Upper lobe of right lung (tissue), 1 donor: ENCODE measurements at places on chromosomes 4 and X.
A peak's percentile ranks its signal among the peaks of the same experiment; 100 is the strongest.

DNA sequence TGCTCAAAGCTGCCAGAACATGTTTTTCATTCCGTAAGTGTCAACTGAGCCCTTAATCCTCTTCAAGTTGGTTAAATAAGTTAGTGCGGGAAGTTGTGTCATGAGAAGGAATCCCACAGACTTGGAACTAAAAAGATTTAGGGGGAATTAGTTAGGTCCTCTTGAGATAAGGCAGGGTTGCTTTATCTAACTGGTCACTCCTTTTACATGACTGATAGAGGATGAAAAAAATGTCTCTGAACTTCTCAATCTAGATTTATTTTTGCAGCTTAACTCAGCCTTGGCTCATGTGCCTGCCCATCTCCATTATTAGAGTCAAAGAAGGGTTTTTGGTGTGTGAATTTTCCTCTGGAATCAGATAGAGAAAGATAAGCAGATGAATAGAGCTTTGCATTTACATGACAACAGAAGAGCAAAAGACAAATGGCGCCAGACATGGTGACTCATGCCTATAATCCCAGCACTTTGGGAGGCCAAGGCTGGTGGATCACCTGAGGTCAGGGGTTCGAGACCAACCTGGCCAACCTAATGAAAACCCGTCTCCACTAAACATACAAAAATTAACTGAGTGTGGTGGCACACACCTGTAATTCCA lies 882.9 kb downstream of the RPA4 start:
- DNase-seq = no peak

GRCh38 chr4:112318239-112319142 lies 21.3 kb downstream of the ALPK1 start:
- no peak for DNase-seq

DNA sequence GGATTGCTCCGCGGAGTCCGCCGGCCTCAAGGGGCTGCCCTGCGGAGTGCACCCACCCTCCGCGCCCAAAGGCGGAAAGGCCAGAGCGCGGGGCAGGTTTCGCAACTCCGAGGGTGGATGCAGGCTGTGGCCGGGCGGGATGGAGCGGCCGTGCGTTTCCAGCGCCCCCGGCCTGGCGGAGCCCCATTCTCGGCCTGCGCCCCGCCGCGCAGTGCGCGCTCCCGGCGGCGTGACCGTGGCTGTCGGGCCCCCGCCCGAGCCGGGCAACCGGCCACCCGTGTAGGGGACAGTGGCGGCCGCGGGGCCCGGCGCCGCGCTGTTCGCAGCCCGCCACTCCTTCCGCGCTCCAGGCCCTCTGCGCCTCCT lies 331 bp downstream of the SETD7 start:
- DNase-seq = peak; percentile 87

GRCh38 chr4:105990933-105991332 lies 95.7 kb downstream of the NPNT start:
- DNase-seq = peak; percentile 78

DNA sequence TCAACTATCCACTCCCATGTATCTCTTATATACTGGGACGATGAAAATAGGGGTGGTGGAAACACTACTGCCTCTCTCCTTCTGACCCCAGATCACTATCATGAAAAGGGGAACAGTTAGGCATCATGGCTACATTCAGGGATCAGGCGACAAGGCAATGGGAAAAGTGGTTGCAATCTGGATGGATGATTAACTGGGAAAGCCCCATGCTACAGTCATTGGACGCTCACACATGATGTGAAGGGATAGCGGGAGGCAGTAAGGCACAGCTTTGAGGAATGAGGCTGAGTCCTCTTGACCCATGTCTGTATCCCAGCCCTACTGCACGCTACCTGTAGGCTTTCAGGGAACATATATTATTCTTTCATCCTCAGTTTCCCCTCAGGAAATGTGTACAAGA lies 10.2 kb downstream of the GASK1B start:
- no peak for DNase-seq

- no peak for DNase-seq
Observed at GRCh38 chrX:153608806-153609205, 9.9 kb upstream of the CCNQ start.

- no peak for DNase-seq
Observed at GRCh38 chr4:39544580-39545315, 17.5 kb upstream of the UGDH start.

GRCh38 chrX:15430584-15430983 lies 46.4 kb upstream of the VEGFD start:
- DNase-seq = no peak

GRCh38 chr4:76385974-76386373 lies 35.0 kb downstream of the CCDC158 start:
- DNase-seq = no peak

- no peak for DNase-seq
Observed at GRCh38 chr4:87540146-87541058, 11.2 kb upstream of the SPARCL1 start.

GRCh38 chrX:145405012-145405411 lies 157.7 kb downstream of the SPANXN1 start:
- DNase-seq = no peak

- DNase-seq = no peak
Observed at GRCh38 chr4:1031956-1032795, 20.8 kb downstream of the FGFRL1 start.

- DNase-seq = no peak
Observed at GRCh38 chr4:168021666-168022065, 70.7 kb upstream of the ANXA10 start.

GRCh38 chr4:176149680-176150355 lies 45.6 kb downstream of the SPATA4 start:
- no peak for DNase-seq

- no peak for DNase-seq
Observed at GRCh38 chr4:39834269-39834668, 136.3 kb downstream of the UBE2K start.

GRCh38 chr4:10095296-10095991 lies 21.2 kb downstream of the WDR1 start:
- DNase-seq = no peak

GRCh38 chrX:936979-937769 lies 275.3 kb downstream of the CRLF2 start:
- no peak for DNase-seq

GRCh38 chr4:172892300-172892699 lies 276.3 kb upstream of the GALNT7 start:
- no peak for DNase-seq

GRCh38 chrX:114611018-114611619 lies 27.2 kb downstream of the HTR2C start:
- no peak for DNase-seq

GRCh38 chr4:73713650-73714049 lies 26.7 kb upstream of the CXCL8 start:
- no peak for DNase-seq

GRCh38 chr4:73606465-73606974 lies 13.7 kb downstream of the RASSF6 start:
- no peak for DNase-seq

DNA sequence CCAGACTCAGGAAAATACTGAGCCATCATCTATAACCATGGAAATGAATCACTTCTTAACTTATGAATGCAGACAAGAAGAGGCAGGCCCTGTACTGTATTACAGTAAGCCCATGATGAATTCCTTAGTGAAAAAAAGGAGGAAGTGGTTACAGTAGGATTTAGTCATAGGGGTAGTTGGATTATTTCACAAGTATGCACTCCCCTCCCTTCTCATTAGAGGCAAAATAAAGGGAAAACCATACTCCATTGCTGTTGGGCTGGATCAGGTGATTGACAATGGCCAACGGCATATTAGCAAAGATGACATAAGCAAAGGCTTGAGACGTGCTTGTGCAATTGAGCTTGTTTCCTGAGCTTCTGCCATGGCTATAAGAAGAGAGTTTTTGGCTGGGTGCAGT lies 181.1 kb upstream of the PRPS2 start:
- DNase-seq = no peak

- DNase-seq = no peak
Observed at GRCh38 chr4:74948236-74948635, 15.3 kb downstream of the PARM1 start.

DNA sequence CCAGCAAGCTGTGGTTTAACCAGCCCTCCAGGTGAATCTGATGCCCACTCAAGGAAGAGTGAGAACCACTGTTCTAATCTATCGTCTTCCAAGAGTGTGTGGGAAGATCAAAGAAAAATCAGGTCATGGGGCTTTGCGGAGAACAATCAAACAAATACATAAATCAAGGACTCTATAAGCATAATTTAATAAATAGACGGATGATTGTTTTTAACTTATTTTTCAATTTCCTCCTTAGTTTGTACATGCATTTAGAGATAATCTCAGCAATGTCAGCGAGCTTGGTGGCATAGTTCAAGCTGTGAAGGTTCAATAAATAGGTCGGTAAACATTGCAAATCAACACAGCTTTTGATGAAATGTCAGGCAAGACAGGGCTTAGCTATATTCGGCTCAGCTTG lies 84.9 kb downstream of the DMD start:
- no peak for DNase-seq
